ENCODE measurements at places on chromosomes 3 and 15.

GRCh38 chr15:69472562-69472961 lies 19.9 kb downstream of the RPLP1 start:
- no peak for DNase-seq

GRCh38 chr3:32842987-32843386 lies 25.2 kb downstream of the TRIM71 start:
- DNase-seq: no peak

DNA sequence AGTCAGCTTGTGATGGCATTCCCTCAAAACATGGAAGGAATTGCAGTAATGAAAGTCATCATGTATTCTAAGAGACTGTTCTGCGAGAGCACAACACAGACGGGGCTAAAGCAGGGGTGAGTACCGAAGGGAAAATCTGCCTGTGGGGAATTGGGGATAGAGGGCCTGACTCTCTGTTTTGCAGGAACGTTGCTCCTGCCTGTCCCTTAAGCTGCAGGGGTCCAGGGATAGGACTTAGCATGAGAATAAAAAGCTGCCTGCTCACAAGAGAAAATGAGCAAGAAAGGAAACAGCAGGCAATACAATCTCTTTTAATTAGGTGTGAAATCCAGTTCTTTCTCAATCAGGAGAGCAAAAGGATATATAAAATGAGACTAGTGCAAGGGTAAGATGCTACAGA lies 62.2 kb downstream of the TIGIT start:
- DNase-seq: no peak

GRCh38 chr3:197820550-197821335 lies 29.7 kb downstream of the LRCH3 start:
- no peak for DNase-seq

GRCh38 chr3:12990306-12990705 lies 82.9 kb downstream of the IQSEC1 start:
- DNase-seq: no peak

- DNase-seq: no peak
Measured at GRCh38 chr3:176566757-176567156, 630.5 kb downstream of the TBL1XR1 start.

GRCh38 chr3:31054032-31054431 lies 159.6 kb upstream of the GADL1 start:
- DNase-seq: no peak

- DNase-seq: no peak
Measured at GRCh38 chr3:156787926-156788663, 38.1 kb upstream of the LEKR1 start.

DNA sequence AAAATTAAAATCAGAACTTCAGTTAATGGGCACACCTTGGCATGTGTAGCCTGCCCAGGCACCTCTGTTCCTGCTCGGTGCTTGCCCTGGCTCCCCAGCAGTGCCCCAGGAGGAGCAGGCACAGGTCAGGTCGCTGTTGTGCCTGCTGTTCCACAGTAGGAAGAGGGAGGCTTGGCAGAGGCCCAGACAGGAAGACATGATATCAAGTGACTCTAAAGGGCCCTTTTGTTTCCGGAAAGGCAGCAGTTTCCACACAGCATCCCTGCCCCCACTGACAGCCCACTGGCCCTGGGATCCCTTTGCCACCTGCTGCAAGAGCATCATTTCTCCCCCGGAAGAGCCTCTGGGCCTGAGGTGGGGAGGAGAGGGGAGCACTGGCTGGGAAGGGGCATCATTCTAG lies 40.5 kb upstream of the HES1 start:
- DNase-seq: no peak
